ENCODE measurements at places on chromosomes 4 and X.

GRCh38 chr4:149973181-149973580 lies 105.1 kb upstream of the DCLK2 start:
- DNase-seq = no peak

- DNase-seq = no peak
Measured at GRCh38 chr4:23382879-23383278, 507.0 kb downstream of the PPARGC1A start.

DNA sequence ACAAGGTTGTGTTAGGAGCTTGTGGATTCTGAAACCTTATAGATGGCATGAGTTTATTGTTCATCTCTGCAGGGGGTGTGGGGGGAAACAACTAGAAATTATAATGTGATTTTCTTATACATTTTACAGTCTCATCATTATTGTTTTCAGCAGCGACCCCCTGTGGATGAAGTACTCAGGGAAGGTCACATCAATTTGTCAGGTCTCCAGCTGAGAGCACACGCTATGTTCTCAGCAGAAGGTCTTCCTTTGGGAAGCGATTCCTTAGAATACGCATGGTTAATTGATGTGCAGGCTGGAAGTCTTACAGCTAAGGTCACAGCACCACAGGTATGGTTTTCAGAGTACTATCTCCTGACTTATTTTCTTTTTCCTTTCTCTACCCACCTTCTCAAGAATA lies 72.2 kb downstream of the BLTP1 start:
- DNase-seq = no peak

DNA sequence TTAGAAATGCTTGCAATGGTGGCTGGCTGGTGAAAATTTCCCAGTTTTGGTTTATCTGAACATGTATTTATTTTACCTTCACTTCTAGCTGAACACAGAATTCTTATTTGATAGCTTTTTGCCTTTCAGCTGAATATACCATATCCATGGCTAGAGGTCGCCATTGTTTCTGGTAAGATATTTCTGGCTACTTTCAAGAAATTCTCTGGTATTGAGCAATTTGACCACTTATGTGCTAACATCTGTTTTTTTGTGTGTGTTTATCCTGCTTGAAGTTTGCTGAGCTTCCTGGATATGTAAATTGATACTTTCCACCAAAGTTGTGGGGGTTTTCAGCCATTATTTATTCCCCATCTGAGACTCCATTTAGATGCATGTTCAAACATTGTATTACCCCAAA lies 75.4 kb downstream of the FBXW7 start:
- no peak for DNase-seq

DNA sequence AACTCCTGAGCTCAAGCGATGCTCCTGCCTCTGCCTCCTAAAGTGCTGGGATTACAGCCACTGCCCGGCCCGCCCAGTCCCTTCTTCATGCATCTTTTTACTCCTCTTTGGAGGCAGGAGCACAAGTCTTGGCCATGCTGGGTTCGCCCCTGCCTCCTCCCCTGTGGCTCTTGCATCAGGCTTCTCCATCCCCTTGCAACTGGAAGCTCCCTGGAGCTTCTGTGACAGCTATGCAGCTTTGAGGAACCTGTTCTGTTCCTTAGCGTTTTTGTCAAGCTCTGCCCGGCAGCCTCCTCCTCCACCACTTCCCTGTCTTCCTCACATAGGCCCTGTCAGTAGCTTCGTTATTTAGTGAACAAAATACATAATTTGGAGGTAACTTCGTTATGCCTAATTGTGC lies 73.9 kb downstream of the PSAPL1 start:
- DNase-seq = no peak

GRCh38 chr4:38654273-38654672 lies 9.7 kb upstream of the KLF3 start:
- DNase-seq = no peak

DNA sequence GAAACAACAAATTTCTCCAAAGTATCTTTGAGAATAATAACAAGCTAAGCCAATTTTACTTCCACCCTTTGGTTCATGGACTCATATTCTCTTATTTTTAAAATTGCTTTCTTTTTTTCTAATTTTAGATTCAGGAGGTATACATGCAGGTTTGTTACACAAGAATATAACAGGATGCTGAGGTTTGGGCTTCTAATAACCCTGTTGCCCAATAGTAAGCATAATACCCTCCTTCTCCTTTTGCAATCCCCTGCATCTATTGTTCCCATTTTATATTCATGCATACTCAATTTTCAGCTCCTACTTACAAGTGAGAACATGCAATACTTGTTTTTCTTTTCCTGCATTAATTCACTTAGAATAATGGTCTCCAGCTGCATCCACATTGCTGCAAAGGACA lies 202.3 kb upstream of the FSTL5 start:
- DNase-seq = no peak

- no peak for DNase-seq
Measured at GRCh38 chr4:157776930-157777528, 395.8 kb downstream of the GASK1B start.

GRCh38 chrX:153319295-153320046 lies 2.1 kb downstream of the PNMA6F start:
- DNase-seq = no peak

- DNase-seq = no peak
Measured at GRCh38 chrX:32455704-32456103, 755.6 kb downstream of the DMD start.

GRCh38 chr4:161555689-161556660 lies 607.8 kb downstream of the FSTL5 start:
- DNase-seq = no peak

DNA sequence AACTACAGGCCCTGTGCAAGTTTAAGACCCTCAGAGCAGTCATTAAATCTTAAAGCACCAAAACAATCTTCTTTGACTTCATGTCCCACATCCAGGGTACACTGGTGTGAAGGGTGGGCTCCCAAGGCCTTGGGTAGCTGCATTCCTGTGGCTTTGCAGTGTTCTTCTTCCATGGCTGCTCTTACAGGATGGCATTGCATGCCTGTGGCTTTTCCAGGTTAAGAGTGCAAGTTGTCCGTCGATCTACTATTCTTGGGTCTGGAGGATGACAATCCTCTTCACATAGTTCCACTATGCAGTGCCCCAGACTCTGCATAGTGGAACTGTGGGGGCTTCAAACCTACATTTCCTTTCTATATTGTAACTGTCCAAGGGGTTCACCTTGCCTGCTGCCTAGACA lies 494.5 kb downstream of the CFAP47 start:
- DNase-seq = no peak

- no peak for DNase-seq
Measured at GRCh38 chr4:106993827-106994226, 42.3 kb downstream of the DKK2 start.

GRCh38 chr4:23360718-23361117 lies 529.1 kb downstream of the PPARGC1A start:
- peak; percentile 34 for DNase-seq

DNA sequence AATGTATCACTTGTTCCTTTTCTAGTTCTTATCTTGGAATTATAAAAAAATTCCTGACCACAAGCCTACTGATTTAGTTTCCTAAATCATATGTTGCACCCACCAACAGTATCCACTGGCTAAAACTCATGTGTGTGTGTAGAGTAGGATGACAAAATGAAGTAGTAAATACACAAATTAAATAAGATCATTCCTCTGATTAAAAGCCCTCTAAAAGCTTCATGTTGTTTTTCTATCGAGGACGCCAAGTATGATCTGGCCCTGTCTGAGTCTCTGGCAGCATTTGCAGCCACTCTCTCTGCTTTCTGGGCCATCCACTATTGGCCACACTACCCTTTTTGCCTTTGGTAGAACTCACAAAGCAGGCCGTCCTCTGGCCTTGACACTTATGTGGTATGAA lies 183.4 kb downstream of the PACRGL start:
- no peak for DNase-seq

DNA sequence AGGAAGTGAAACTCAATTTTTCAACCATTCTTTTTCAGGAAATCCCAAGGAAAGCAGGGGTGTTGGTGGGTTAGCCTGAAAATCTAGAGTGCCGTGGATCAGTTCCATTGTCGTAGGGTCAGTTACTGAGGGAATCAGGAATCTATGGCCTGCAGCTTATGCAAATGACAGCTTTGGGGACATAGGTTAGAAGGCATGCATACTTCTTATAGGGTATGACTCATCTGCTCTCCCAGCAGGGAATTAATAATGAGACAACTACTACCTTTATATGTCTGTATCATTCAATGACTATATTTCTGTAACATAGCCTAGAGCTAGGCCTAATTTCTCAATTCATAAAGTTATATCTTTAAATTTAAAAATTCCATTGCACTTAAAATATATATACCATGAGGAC lies 36.6 kb downstream of the ZNF41 start:
- no peak for DNase-seq

DNA sequence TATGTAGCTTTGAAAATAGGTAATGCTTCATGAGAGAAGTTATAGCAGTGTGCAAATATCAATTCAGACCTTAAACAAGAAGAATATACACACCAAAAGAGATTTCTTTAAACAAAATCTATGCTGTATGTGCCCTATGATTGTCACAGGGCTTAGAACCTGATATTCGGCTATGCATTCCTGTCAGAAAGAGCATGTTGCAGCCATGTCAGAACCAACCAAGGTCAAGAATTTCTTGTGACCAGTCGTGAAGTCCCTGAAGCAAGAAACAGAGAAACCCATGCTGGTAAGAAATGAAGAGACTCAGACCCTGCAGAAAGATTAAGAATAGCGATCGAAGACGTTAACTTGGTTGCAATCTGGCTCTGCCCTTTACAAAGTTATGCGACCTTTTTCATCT lies 210.3 kb upstream of the SPIN4 start:
- DNase-seq = no peak

Measured in stimulated activated naive CD8-positive, alpha-beta T cell treated with anti-CD3 and anti-CD28 coated beads, Interleukin-15, amount 100 ng/mL, for 72 hours (primary cell).